WTC11 (cell line): ENCODE measurements at places on chromosomes 12 and 14.

- H3K36me3 ChIP-seq: peaks cover 56% of the 10 kb centered on the region
- H3K27me3 ChIP-seq: no peaks in the 10 kb centered on the region; the same call in 1 of the 2 replicates
Measured at GRCh38 chr12:40001406-40001805, 104.5 kb downstream of the SLC2A13 start.

DNA sequence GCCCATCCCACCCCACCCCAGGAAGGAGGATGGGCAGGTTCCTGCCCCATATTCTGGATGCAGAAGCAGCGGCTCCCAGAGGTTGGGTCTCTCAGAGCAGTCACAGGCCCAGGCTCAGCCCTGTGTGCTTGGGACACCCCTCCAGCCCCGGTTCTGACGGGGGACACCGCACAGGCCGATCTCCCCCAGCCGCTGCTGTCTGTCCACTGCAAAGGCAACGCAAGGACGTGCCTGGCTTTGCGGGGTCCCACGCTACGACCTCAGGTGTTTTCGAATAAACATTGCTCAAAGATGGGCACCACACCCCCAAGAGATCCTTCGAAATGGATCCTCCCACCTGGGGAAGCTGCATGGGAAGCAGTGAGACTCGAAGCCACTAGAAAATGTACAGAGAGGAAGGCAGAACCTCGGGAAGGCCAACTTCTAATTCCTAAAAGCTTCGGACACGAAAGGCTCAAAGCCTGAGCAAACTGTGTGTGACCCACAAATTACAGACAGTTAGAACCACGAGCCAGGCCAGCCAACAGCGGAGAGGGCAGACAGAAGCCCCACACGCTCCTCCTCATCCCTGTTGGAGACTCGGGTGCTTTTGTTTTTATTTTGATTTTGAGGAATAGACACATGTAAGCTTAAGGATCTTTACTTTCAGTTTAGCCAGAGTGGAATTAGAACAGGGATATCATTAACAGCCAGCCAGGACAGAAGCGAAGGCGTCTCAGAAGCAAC, 10.8 kb downstream of the C14orf180 start:
- DNase-seq: no peak
- H3K36me3 ChIP-seq: no peaks in the 10 kb centered on the region
- no peak overlapping the region; the same call in 1 of the 2 replicates for H3K27ac ChIP-seq
- H3K4me1 ChIP-seq: no peaks in the 10 kb centered on the region

- peaks cover 15% of the 10 kb centered on the region for H3K4me1 ChIP-seq
- 0 out of 2 replicates have a peak overlapping the region, but pooled peaks have one; percentile 15 for H3K4me3 ChIP-seq
- peaks cover 3% of the 10 kb centered on the region for H3K36me3 ChIP-seq
- no peaks in the 10 kb centered on the region; the same call in 1 of the 2 replicates for H3K27me3 ChIP-seq
Measured at GRCh38 chr12:83827860-83828259, 1084.7 kb downstream of the SLC6A15 start.

GRCh38 chr14:106417224-106418049, 891.1 kb downstream of the TMEM121 start:
- peaks cover 43% of the 10 kb centered on the region for H3K36me3 ChIP-seq
- no peaks in the 10 kb centered on the region for H3K4me1 ChIP-seq
- H3K27me3 ChIP-seq: no peaks in the 10 kb centered on the region
- H3K27ac ChIP-seq: no peak overlapping the region
- no peak overlapping the region for H3K4me3 ChIP-seq

DNA sequence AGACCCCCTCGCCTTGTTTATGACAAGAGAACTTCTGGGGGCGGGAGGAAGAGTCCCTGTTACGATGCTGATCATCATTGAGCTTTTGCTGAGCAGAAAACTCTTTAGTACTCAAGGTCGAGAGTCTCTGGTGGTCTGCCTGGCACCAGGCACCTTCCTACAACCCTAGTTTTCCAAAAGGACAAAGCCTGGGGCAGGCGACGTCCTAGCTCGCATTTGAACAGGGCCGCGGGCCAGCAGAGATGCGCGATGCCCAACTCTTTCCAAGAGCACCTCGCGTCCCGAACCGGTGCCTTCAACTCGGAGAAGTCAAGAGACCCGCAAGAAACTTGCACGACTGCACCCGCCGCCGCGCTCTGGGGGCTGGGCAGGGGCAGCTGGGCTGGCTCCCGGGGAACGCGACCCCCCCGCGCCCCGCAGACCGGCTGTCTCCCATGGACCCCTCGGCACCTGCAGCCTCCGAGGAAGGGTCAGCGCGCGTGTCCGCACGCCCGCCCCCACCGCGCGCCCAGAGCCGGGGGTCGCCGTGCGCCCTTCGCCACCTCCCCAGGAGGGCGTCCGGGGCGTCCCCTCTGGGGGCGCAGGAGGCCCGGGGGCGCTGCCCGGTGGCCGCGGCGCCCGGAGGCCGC, 377 bp upstream of the BCL7A start:
- H3K27me3 ChIP-seq: peaks cover 37% of the 10 kb centered on the region
- no peak overlapping the region for H3K27ac ChIP-seq
- DNase-seq: peak; percentile 47
- peak overlapping the region; percentile 88 for H3K4me3 ChIP-seq
- peaks cover 14% of the 10 kb centered on the region for H3K4me1 ChIP-seq

- H3K36me3 ChIP-seq: no peaks in the 10 kb centered on the region
- no peak overlapping the region for H3K27ac ChIP-seq
- H3K4me3 ChIP-seq: no peak overlapping the region
- H3K27me3 ChIP-seq: no peaks in the 10 kb centered on the region; the same call in 1 of the 2 replicates
Measured at GRCh38 chr12:2895511-2895910, 4.8 kb downstream of the TULP3 start.

DNA sequence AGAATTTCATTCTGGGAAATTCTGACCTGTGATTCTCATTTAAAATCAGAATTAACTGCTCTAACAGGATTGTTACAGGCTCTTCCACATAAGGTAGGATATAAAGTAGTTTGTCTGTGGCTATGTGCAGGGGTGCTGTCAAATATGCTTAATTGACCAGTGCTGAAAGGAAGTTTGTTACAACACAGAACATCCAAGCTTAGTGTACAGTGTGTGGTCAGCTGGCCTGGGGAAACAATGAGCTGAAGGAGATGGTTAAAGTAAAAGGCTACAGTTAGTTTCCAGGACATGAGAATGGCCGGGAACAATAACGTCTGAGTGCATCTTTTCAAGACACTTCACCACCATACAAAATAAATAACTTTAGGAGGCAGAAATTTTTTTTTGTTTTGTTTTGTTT, 68.0 kb downstream of the PKP2 start:
- H3K27ac ChIP-seq: 0 out of 2 replicates have a peak overlapping the region, but pooled peaks have one; percentile 3
- H3K4me3 ChIP-seq: no peak overlapping the region
- H3K36me3 ChIP-seq: peaks cover 5% of the 10 kb centered on the region; the same call in 1 of the 2 replicates
- DNase-seq: no peak

- H3K4me3 ChIP-seq: no peak overlapping the region
- no peaks in the 10 kb centered on the region for H3K36me3 ChIP-seq
- no peaks in the 10 kb centered on the region; the same call in 1 of the 2 replicates for H3K27me3 ChIP-seq
- no peak for DNase-seq
Measured at GRCh38 chr14:94542811-94543440, 18.3 kb upstream of the SERPINA4 start.

GRCh38 chr14:102805371-102805891, 28.2 kb downstream of the TRAF3 start:
- DNase-seq: no peak
- no peaks in the 10 kb centered on the region for H3K36me3 ChIP-seq
- H3K27ac ChIP-seq: peak overlapping the region; percentile 34; the same call in 1 of the 2 replicates
- H3K4me3 ChIP-seq: no peak overlapping the region
- H3K27me3 ChIP-seq: no peaks in the 10 kb centered on the region

- H3K4me3 ChIP-seq: no peak overlapping the region
- no peak overlapping the region for H3K27ac ChIP-seq
- no peaks in the 10 kb centered on the region for H3K36me3 ChIP-seq
- no peaks in the 10 kb centered on the region for H3K4me1 ChIP-seq
Measured at GRCh38 chr12:15122344-15122743, 98.9 kb downstream of the RERG start.

GRCh38 chr12:47032644-47033043, 46.8 kb upstream of the PCED1B start:
- H3K4me1 ChIP-seq: peaks cover 30% of the 10 kb centered on the region
- H3K27me3 ChIP-seq: no peaks in the 10 kb centered on the region
- no peak overlapping the region for H3K27ac ChIP-seq

- DNase-seq: no peak
- no peak overlapping the region for H3K4me3 ChIP-seq
- no peak overlapping the region for H3K27ac ChIP-seq
- peaks cover 7% of the 10 kb centered on the region for H3K4me1 ChIP-seq
- H3K36me3 ChIP-seq: no peaks in the 10 kb centered on the region
Measured at GRCh38 chr12:6065131-6065862, 59.2 kb downstream of the VWF start.

DNA sequence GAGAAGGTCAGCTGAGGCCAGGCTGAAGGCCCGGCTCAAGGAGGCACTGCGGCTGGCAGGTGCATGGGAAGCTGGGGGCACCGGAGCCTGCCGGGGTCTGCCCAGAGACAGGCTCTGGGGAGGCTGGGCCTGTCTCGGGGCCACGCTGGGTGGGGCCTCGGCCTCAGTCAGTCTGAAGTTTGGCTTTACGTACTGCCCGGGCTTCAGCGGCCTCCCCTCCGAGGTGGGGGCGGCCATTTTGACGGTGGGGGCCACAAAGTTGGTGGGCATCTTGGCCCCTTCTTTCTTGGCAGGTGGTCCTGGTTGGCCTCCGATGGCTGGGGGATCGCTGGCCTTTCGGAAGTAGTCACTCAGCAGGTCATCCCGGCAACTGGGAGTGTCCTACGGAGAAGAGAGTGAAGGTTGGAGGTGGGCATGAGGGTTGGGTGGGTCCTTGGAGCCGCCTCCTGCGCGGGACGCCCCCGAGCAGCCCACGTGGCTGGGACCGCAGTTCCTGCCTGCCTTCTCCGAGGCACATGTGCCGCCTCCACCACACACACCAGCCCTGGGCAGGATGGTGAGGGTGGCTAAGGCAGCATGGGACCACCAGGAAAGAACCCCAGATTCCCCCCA, 28.9 kb upstream of the GPR68 start:
- no peak overlapping the region for H3K4me3 ChIP-seq
- no peaks in the 10 kb centered on the region for H3K27me3 ChIP-seq
- no peak for DNase-seq
- peaks cover 23% of the 10 kb centered on the region for H3K36me3 ChIP-seq
- no peaks in the 10 kb centered on the region for H3K4me1 ChIP-seq
- H3K27ac ChIP-seq: no peak overlapping the region

- H3K27ac ChIP-seq: peak overlapping the region; percentile 96
- H3K27me3 ChIP-seq: no peaks in the 10 kb centered on the region
- peak overlapping the region; percentile 100 for H3K4me3 ChIP-seq
- DNase-seq: no peak
- peaks cover 40% of the 10 kb centered on the region for H3K4me1 ChIP-seq
Measured at GRCh38 chr12:108559748-108560147, 1.2 kb downstream of the SART3 start.

DNA sequence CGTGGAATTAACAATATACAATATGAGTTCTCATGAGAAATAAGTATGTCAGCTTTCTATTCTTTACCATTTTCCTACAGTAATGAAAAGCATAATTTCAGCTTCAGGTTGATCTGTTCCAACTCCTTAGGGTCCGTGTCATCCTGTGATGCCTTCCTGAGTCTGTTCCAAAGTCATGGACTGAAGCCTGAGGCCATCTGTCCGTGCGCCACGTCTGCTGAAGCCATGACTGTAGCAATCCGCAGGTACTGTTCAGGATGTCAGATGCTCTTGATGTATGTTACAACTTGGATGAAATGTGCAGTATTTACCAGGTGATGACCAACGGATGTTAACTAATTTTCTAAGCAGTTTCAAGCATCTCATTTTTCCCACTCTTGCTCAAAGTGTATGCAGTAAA, 67.0 kb upstream of the ATF1 start:
- H3K36me3 ChIP-seq: peaks cover 29% of the 10 kb centered on the region
- H3K4me1 ChIP-seq: no peaks in the 10 kb centered on the region
- H3K4me3 ChIP-seq: no peak overlapping the region
- no peak overlapping the region for H3K27ac ChIP-seq
- no peaks in the 10 kb centered on the region for H3K27me3 ChIP-seq

GRCh38 chr12:50059440-50060119, 2.2 kb downstream of the ASIC1 start:
- H3K4me3 ChIP-seq: no peak overlapping the region
- DNase-seq: no peak

DNA sequence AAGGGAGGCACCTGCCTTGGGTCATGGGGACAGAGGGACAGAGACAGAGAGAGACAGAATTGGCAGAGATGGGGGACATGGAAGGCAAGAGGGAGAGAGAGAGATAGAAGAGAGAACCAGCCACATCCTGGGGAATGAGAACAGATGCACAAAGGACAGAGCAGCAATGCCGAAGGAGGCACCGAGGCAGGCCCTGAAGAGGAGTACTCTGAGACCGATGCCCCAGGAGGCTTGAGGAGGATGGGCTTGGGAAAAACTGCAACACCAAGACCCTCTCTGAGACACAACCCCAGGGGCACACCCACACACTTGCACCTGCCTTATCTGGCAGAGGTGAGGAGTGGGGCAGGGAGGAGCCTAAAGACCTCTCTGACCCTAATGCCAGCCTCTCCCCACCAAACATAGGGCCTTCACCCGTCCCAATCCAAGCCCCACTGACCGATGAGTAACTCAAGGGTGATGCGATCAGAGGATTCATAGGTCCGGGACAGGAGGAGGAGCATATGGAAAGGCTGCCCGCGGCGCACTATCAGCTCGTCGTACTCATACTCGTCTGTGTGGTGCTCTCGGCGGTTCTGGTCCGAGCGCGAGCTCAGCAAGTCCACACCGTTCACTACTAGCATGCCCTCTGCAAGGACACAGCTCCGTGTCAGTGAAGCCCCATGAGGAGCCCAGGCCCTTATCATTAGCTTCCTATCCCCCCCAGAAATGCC, 1.6 kb downstream of the TGM1 start:
- no peak overlapping the region for H3K27ac ChIP-seq
- DNase-seq: no peak
- no peaks in the 10 kb centered on the region for H3K4me1 ChIP-seq
- no peaks in the 10 kb centered on the region for H3K36me3 ChIP-seq
- H3K4me3 ChIP-seq: no peak overlapping the region

DNA sequence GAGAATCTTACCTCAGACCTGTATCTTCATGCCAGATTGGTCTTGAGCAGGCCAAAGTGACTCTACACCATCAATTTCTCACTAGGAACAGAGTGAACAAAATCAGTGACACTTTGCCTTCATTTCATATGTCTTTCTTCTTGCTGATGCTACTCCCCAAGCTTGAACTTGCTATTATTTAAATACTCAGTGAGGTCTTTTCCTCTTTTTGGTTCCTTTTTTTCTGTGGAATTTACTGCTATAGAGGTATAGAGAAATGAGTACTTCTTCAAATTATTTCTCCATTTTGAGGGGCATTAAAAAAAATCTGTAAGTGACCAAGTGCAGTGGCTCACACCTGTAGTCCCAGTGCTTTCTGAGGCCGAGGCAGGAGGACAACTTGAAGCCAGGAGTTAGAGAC, at the start of gene GPR33:
GPR33 (minus strand) TSS at position 154 of the 400 bp plus-strand sequence. CDS start 4,074 bp downstream, outside the sequence.
- no peak within 1 kb of the TSS for H3K4me3 ChIP-seq
- H3K27ac ChIP-seq: no peak within 1 kb of the TSS
- H3K27me3 ChIP-seq: no peaks in the 10 kb centered on the region; the same call in 1 of the 2 replicates

GRCh38 chr12:80412343-80412953, 31.6 kb upstream of the PTPRQ start:
- no peak for DNase-seq
- no peaks in the 10 kb centered on the region for H3K36me3 ChIP-seq
- no peak overlapping the region for H3K4me3 ChIP-seq
- H3K27me3 ChIP-seq: no peaks in the 10 kb centered on the region; the same call in none of the 2 replicates

DNA sequence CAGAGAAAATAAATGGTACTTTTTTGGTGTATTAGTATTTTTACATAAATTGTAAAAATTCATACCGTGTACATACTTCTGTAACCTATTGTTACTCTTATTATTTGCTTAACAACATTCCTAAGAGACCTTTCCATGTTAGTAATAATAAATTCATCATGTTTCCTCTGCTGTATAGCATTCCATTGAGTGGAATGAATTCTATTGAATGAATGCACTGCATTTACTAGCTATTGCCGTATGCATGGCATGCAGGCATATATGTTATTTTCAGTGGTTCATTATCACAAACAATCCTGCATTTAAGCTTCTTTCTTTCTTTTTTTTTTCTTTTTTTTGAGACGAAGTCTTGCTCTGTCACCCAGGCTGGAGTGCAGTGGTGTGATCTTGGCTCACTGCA, 137.6 kb upstream of the TBX3 start:
- DNase-seq: no peak
- H3K4me3 ChIP-seq: no peak overlapping the region
- no peak overlapping the region for H3K27ac ChIP-seq
- H3K4me1 ChIP-seq: no peaks in the 10 kb centered on the region
